ENCODE measurements at places on chromosomes 11 and 22.

- no peak for DNase-seq
Observed at GRCh38 chr11:107720303-107720774, 8.5 kb upstream of the SLN start.

GRCh38 chr11:95592471-95592870 lies 197.1 kb downstream of the FAM76B start:
- DNase-seq, result no peak

DNA sequence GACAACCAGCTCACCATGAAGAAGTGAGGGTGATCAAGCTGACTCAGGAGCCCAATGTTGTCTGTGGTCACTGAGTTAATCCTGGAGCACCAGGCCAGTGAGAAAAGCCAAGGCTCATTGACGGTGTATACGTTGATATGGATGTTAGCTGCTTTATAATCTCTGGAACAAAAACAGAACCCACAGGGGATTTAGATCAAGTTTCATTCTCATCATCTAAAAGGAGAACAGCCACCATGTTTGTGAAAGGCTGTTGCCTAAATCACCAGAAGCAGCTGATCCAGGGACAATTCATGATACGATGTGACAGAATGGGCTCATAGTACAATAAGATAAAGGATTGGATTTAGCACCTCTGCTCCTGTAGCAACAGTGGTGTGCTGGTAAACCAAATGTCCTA lies 68.5 kb downstream of the GDPD4 start:
- DNase-seq, result no peak

GRCh38 chr11:95503047-95503446 lies 272.0 kb upstream of the SESN3 start:
- DNase-seq, result no peak

DNA sequence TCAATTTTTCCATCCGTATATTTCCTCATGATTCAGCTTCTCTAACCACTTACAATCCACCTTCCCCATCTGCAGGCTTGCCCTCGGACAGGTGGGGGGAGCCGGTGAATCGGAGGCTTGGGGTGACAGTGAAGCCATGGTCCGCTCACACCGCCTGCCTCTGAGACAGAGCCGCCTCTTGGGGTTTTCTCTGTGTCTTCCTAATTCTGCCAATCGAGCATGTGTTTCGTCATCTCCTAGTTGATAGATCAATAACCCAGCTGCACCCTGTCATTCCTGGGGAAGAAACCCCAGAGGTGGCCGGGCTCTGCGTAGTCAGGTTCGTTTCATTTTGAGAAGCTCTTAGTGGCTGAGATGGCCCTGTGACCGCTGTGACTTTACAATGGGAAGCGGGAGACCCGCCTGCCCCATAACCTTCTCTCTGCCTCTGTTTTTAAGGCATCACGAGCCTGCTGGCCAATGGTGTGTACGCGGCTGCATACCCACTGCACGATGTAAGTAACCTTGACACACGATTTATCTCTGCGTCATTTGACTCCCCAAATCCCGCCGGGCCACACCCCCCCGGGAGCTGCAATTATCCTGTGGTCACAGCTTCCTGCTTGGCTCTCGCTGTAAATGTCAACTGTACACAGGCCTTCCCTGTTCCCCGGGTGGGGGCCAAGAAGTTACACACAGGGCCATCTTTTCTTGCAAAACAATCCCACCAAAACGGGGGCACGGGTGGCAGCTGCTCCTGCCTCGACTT lies 33.3 kb downstream of the ANO1 start:
- DNase-seq, result no peak

GRCh38 chr11:16925561-16926065 lies 88.6 kb downstream of the PLEKHA7 start:
- no peak for DNase-seq

- no peak for DNase-seq
Observed at GRCh38 chr22:43434275-43434927, 22.6 kb downstream of the MPPED1 start.

DNA sequence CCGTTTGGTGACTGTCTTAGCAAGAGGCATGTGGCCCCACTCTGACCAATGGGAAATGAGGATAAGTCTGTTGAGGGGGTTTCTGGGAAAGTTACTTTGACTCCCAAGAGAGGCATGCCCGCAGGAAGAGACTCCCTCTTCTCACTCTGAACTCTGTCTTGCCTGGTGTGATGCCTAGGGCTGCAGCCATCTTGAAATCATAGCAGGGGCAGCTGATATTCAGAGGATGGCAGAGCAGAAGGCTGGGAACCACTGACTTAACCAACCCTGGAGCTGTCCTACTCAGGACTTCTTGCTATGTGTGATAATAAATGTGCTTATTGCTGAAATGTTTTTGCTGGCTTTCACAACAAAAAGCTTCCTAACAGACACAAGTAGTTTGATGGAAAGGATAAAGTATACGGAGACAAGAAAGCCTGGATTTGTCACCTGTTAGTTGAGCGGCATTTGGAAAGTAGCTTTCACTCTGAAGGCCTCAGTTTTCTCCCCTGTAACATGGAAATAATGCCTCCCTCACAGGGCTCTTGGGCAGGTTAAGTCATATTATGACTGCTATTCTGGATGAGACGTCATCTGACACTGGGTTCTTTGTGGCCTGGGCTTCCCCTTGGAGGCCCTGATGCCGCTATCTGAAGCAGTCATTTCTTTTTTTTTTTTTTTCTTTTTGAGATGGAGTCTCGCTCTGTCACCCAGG lies 128.5 kb downstream of the CEP164 start:
- no peak for DNase-seq

- DNase-seq, result no peak
Observed at GRCh38 chr22:20638507-20638870, 131.1 kb downstream of the MED15 start.
